ENCODE measurements at places on chromosomes 5 and 9. TPM values are rescaled to one million over a fixed set of nuclear protein-coding genes. Genes with fewer than 3 reads are reported as not detected.

RASGEF1C gene
- not detected for total RNA-seq

MED22 gene
- total RNA-seq = 17.7 TPM

DBH gene
- not detected for total RNA-seq

IFNA1 gene
- not detected for total RNA-seq

SMAD5 gene
- total RNA-seq = 38.5 TPM

C9orf50 gene
- not detected for total RNA-seq

GLRA1 gene
- not detected for total RNA-seq

LCN1 gene
- total RNA-seq = not detected

YIPF5 gene
- 38.9 TPM for total RNA-seq

IFNA6 gene
- not detected for total RNA-seq

SHC3 gene
- 0.04 TPM for total RNA-seq

IL3 gene
- total RNA-seq = not detected

ZNF366 gene
- total RNA-seq = not detected

GPX8 gene
- 40.4 TPM for total RNA-seq

CDKN2A gene
- 47.6 TPM for total RNA-seq

PCDHB5 gene
- not detected for total RNA-seq

SPATA31C1 gene
- total RNA-seq = not detected

CPEB4 gene
- total RNA-seq = 10.3 TPM

RNF224 gene
- 0.15 TPM for total RNA-seq

CER1 gene
- not detected for total RNA-seq

AKNA gene
- total RNA-seq = 4.9 TPM

SEC61B gene
- 240 TPM for total RNA-seq

FST gene
- 230 TPM for total RNA-seq

PTPA gene
- 97.7 TPM for total RNA-seq

AQP7 gene
- total RNA-seq = not detected

LCN10 gene
- total RNA-seq = not detected

C5orf34 gene
- 4.3 TPM for total RNA-seq

GABRA1 gene
- not detected for total RNA-seq

PCDHB10 gene
- total RNA-seq = under 0.01 TPM

PIGO gene
- total RNA-seq = 22.6 TPM

ADAM19 gene
- 15.2 TPM for total RNA-seq

DNAI1 gene
- not detected for total RNA-seq

FOXD4L4 gene
- not detected for total RNA-seq

EFCAB9 gene
- not detected for total RNA-seq

SLC25A25 gene
- total RNA-seq = 8.0 TPM

F12 gene
- total RNA-seq = 7.5 TPM

AK8 gene
- total RNA-seq = 0.46 TPM

TNFSF8 gene
- total RNA-seq = not detected

PLPP7 gene
- total RNA-seq = 0.08 TPM

PNPLA7 gene
- total RNA-seq = 0.11 TPM

GFI1B gene
- not detected for total RNA-seq

NRG2 gene
- total RNA-seq = 0.08 TPM

CRB2 gene
- not detected for total RNA-seq

ASPN gene
- total RNA-seq = not detected

ADGRD2 gene
- not detected for total RNA-seq

Measured in hair follicular keratinocyte (primary cell).